ENCODE measurements at places on chromosomes 13 and 19. TPM values are rescaled to one million over a fixed set of nuclear protein-coding genes. Genes with fewer than 3 reads are reported as not detected.

Gene LRP3
- 16.8 TPM for total RNA-seq

Gene GRIK5
- total RNA-seq, result 0.19 TPM

Gene ARL11
- not detected for total RNA-seq

Gene CEACAM16
- not detected for total RNA-seq

Gene GPR12
- not detected for total RNA-seq

Gene ZNF723
- total RNA-seq, result not detected

Gene FXYD1
- total RNA-seq, result 0.72 TPM

Gene SULT2B1
- 0.33 TPM for total RNA-seq

Gene ELSPBP1
- total RNA-seq, result not detected

Gene UBE2L5
- not detected for total RNA-seq

Gene ONECUT3
- total RNA-seq, result not detected

Gene ZNF837
- total RNA-seq, result 0.64 TPM

DNA sequence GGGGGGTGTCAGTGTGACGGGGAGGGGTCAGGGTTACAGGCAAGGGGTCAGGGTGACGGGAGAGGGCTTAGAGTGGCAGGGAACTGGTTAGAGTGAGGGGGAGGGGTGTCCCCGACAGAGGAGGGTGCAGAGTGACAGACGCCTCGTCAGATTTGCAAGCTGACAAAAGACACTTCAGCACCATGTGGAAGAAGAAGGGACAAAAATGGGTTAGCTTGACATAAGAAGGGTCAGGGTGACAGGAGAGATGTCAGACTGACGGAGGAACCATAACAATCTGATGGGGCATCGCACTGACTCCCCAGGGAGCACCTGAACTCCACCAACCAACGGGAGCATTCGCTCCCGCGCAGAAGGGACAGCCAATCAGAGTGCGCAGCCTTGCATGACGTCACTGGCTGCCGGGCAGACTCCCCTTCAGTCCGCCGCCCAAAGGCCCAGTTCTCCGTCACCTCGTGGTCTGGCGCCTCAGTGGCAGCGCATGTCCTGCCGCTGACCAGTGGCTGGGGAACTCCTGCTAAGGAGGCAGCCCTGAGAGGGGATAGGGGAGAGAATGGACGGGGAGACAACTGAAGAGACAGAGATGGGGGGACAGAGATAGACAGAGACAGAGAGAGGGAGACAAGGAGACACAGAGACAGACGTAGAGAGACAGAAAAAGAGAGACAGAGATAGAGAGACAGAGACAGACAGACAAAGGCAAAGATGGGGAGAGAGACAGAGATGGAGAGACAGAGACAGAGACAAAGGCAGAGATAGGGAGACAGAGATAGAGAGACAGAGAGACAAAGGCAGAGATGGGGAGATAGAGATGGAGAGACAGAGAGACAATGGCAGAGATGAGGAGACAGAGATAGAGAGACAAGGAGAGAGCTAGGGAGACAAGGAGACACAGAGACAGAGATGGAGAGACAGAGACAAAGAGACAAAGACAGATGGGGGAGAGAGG lies 30.2 kb downstream of the C19orf81 start:
- DNase-seq, result peak; percentile 80

DNA sequence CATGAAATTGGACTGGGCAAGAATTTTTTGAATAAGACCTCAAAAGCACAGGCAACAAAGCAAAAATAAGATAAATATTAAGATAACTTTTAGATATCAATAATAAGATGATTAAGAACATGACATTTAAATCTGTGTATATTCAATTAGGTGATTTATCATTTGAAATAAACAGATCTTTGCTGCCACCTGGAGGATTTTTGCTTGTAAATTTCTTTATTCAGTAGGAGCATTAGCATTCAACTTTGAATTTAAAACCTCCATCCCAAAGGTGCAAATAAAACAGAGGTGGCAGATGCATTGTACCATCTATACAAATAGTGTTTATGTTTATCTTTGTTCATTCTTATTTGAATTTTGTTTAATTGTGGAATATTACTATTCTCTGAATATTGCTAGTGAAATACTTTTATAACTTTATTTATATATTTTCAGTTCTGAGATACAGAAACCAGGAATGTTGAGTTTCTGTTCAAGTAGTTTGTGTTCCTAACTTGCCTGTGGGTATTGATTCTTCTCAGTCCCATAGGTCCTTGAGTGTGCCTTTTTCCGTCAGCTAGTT lies 20.9 kb downstream of the COG6 start:
- DNase-seq, result peak; percentile 46

DNA sequence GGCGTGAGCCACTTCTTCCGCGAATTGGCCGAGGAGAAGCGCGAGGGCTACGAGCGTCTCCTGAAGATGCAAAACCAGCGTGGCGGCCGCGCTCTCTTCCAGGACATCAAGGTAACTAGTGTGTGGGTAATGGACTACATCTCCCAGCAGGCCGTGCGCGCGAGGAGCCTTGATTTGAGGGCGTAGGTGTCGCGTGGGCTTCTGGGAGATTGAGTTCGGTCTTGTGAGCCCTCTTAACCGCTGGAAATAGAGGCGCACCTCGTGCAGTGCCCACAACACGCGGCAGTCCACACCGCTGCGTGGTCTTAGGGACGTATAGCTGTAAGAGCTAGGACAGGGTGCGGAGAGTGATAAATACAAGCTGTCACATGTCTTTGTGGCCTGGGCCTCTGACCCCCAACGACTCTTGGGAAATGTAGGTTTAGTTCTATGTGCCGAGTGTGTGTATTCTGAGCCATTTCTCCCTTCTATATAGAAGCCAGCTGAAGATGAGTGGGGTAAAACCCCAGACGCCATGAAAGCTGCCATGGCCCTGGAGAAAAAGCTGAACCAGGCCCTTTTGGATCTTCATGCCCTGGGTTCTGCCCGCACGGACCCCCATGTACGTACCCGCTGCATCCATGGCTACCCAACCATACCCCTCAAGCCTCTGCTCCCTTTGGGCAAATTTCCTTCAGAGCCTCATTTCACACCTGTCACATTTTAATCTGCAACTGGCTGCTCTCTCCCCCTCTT lies 864 bp downstream of the FTL start:
- peak; percentile 74 for DNase-seq

GRCh38 chr13:81246556-81246955 lies 905.6 kb upstream of the SPRY2 start:
- no peak for DNase-seq

DNA sequence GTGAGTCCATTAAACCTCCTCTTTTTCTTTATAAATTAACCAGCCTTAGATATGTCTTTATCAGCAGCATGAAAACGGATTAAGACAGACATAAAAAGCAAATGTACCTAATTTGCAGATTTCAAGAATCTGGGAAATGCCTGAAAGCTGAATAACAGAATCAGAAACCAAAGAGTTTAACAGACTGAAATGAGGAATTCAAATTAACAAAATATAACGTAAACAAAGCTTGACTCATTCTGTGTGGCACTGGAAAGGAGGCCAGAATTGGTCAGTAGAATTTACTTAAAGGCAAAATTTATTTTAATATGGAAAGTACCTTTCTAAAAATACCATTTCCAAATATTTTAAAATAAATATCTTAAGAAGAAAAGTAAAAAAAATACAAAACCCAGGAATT lies 540.6 kb upstream of the HTR2A start:
- peak; percentile 65 for DNase-seq

GRCh38 chr13:21047591-21048282 lies 13.6 kb downstream of the LATS2 start:
- DNase-seq, result no peak

DNA sequence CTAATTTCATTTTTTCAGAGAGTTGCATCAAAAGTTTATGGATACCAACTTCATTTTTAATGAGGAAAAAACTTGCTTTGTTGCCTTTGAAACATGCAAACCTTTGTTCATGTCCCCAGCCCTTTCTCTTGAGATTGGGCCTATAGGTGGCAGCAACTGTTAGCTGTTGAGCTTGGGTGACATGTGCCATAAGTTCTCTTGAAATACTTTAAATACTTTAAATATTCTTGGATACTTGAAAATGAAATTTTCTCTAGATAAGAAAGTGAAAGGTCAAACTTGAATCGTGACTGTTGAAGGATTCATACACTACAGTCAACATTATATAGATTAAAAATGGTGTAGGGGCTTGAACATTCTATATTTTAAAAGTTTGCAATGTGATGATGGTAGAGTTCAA lies 294.9 kb downstream of the NDFIP2 start:
- peak; percentile 68 for DNase-seq

GRCh38 chr19:47839913-47840312 lies 18.2 kb downstream of the CRX start:
- DNase-seq, result no peak

GRCh38 chr13:77583581-77583980 lies 48.1 kb downstream of the SCEL start:
- no peak for DNase-seq

- peak; percentile 18 for DNase-seq
These were observed 4.4 kb downstream of the FTL start for GRCh38 chr19:48969276-48970138.

GRCh38 chr13:33323801-33324510 lies 38.4 kb upstream of the STARD13 start:
- no peak for DNase-seq

Measured in HFFc6 (cell line).